A549 treated with CpdA at 1 μM for 4 hours (cell line): ENCODE measurements at places on chromosomes 12 and 14. TPM values are rescaled to one million over a fixed set of nuclear protein-coding genes. Genes with fewer than 3 reads are reported as not detected.

Gene KRT79
- 0.09 to 0.22 TPM (median 0.16 TPM) in 4 of 5 replicates, not detected in the other for total RNA-seq

Gene FGF23
- not detected in 5 replicates for total RNA-seq

Gene SERPINA9
- total RNA-seq: 0.03 TPM in 1 of 5 replicates, not detected in the others

Gene NEUROD4
- total RNA-seq: not detected in 5 replicates

Gene NDRG2
- 2.5 to 3.5 TPM (median 3.1 TPM) in 5 replicates for total RNA-seq

Gene REP15
- 0.28 to 0.97 TPM (median 0.48 TPM) in 5 replicates for total RNA-seq

Gene OSBPL8
- total RNA-seq: 11.0 to 21.1 TPM (median 17.5 TPM) in 5 replicates

Gene DEPDC4
- 1.3 to 2.2 TPM (median 1.5 TPM) in 5 replicates for total RNA-seq

Gene TMEM106C
- total RNA-seq: 109 to 133 TPM (median 121 TPM) in 5 replicates
